ENCODE measurements at places on chromosomes 2 and 18.

DNA sequence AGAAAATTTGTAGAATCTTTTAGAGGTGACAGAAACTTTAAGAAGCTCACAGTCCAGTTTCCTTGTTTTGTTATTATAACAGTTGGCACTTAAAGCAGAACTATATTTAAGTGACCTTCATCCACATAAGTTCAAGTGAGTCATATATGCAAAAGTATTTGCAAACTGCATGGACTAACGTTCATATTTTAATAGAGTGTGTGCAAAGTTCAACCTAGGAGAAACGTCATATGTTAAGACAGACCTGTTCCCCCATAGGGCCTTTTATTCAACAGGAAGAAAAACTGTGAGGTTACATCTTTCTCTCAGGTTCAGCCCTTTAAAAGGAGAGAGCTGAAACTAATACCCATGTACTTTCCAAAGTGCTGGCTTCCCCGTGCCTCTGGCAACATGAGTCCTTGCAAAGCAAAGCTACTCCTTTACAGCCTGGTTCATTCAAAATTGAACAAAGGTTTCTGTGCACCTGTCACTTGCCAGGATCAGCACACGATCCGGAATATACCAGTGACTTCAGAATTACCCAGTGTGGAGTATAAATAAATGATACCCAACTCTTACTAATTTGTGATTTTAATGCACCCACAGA is 280.0 kb upstream of the RAB12 start:
- no peak for DNase-seq

GRCh38 chr2:240164586-240164985 is 24.1 kb upstream of the OTOS start:
- no peak for DNase-seq

- DNase-seq: no peak
These were observed 246.8 kb downstream of the IKZF2 start for GRCh38 chr2:212904646-212905045.

DNA sequence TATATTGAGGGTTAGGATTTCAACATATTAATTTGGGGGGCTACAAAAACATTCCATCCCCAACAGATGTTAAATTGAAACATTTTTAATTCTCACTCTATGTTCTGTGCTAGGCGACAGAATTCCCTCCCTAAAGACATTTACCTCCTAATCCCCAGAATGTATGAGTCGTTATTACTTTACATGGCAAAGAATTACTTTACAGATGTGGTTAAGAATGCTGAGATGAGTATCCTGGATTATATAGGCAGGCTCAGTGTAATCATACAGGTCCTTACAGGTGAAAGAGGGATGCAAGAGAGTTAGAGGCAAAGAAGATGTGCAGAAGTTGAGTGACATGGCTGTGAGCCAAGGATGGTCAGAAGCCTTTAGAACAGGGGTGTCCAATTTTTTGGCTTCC is 974.1 kb upstream of the ACVR2A start:
- DNase-seq: no peak

DNA sequence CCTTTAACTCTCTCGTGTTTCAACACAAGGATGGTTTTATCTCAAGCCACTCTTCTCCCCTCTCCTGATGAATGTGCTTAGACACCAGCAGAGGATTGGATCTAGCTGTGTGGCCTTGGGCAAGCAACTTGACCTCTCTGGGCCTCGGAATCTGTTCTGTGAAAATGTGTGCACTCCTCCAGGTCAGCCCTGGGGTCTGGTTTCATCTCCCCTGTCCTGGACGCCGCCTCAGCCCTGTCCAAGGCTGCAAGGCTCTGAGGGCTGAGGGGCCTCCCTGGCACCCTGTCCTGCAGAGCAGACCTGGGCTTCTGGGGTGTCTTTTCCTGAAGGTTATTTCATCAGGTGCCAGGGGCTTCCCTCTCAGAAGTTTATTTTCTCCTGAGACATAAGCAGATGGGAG is 28.5 kb downstream of the CNDP1 start:
- no peak for DNase-seq

DNA sequence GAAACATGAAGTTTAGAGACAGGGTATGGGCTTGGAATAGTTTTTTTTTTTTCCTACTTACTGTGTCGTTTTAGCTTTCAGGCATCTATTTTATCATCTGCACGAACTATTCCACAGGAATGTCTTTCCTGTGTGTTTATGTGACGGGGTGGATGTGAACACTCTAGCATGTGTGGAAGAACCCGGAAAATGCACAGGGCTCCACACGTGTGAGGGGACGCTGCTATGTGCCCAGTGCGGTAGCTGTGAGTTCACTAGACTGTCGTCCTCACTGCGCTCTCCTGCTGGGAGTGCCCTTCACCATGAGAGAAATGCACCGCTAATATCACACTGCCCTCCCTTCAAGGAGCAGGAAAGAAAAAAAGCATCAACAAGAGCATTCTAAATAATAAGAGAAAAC is 250.8 kb upstream of the PXDN start:
- DNase-seq: no peak

DNA sequence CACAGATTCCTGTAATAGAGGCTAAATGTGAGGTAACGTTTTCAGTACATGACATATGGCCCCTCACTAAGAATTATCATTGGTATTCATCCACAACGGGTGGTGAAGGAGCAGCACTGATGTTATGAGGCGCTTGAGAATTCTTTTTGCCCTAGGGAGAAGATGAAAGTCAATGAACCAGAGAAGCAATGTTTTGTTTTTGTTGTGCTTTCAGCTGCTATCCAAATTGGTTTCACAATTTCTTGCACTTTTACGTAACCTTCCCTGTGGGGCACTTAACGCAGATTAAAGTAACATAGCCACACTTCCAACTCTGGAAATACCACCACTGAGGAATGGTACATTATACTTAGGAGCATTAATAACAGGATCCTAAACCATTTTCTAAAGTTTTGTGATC is 13.3 kb upstream of the CCDC85A start:
- no peak for DNase-seq

GRCh38 chr2:43397821-43398220 is 171.4 kb upstream of the ZFP36L2 start:
- DNase-seq: no peak

DNA sequence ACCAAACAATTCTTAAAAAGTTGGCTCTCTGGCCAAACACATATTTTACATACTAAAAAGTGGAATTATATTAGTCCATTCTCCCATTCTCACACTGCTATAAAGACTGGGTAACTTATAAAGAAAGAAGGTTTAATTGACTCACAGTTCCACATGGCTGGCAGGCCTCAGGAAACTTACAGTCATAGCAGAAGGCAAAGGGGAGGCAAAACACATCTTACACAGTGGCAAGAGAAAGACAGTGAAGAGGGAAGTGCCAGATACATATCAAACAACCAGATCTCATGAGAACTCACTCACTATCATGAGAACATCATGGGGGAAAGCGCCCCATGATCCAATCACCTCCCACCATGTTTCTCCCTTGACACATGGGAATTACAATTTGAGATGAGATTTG is 42.6 kb downstream of the EDAR start:
- DNase-seq: no peak

DNA sequence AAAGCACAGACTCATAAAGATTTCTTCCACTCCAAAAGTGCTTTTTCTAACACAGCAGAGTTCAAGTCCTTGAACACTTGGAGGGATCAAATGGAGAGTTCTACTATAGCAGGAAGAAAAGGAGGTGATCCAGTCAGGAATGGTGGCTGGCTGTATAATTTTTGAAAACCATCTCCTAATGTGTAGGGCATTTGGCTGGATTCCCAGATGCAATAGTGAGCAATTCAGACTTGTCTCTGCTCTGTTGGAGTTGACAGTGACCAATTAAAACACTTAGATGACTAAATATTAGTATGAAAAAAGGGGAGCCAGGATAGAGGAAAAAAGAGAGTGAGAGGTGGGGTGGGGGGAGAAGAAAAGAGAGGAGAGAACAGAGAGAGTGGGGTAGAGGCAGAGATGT is 5.3 kb upstream of the G6PC2 start:
- DNase-seq: no peak

GRCh38 chr2:150063432-150063889 is 424.0 kb downstream of the RND3 start:
- DNase-seq: no peak

- no peak for DNase-seq
These were observed at the start of gene LAMA1 for GRCh38 chr18:7117390-7118355. Gene LAMA1 (minus strand): TSS chr18:7117797. CDS start chr18:7117720, 77 bp downstream.

GRCh38 chr18:47558110-47558750 is 306.8 kb upstream of the SKOR2 start:
- no peak for DNase-seq

DNA sequence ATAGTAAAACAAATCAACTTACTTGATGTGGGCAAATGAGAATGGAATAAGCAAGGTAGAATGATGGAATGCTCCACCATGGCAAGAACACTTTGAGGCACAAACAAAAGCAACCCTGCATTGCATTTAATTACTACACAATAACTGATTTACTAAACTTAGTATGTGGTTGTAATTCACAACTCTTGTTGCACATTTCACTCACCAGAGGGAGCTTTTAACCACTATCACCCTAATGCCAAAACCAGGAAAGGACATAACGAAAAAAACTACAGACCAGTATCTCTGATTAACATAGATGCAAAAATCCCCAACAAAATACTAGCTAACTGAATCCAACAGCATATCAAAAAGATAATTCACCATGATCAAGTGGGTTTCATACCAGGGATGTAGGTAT is 659.8 kb downstream of the CPS1 start:
- DNase-seq: no peak

GRCh38 chr18:62289047-62289446 is 36.1 kb upstream of the TNFRSF11A start:
- DNase-seq: no peak

All from CD4-positive, CD25-positive, alpha-beta regulatory T cell (primary cell).